ENCODE measurements at places on chromosomes 7 and 10.

DNA sequence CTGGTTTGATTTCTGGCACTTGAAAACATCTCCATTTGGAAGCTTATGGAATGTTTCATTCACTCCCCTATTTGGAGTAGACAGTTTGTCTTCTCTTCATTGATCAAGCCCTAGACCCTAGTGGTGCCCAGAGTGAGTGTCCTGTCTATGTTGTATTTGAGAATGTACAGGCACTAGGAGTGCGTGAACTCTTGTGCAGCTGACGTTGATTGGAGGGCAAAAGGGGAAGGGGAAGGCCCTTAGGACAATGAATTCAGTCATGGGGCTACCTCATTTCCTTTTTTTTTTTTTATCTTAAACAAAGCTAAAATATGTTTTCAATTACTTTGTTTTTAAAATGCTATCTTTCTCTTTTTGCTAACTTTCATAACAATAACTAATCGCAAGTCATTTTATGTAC lies 66.5 kb downstream of the ADD3 start:
- no peak for DNase-seq

- no peak for DNase-seq
These were observed 14.9 kb downstream of the GET4 start for GRCh38 chr7:891291-891690.

GRCh38 chr7:135372222-135372621 lies 137.7 kb downstream of the CNOT4 start:
- no peak for DNase-seq

DNA sequence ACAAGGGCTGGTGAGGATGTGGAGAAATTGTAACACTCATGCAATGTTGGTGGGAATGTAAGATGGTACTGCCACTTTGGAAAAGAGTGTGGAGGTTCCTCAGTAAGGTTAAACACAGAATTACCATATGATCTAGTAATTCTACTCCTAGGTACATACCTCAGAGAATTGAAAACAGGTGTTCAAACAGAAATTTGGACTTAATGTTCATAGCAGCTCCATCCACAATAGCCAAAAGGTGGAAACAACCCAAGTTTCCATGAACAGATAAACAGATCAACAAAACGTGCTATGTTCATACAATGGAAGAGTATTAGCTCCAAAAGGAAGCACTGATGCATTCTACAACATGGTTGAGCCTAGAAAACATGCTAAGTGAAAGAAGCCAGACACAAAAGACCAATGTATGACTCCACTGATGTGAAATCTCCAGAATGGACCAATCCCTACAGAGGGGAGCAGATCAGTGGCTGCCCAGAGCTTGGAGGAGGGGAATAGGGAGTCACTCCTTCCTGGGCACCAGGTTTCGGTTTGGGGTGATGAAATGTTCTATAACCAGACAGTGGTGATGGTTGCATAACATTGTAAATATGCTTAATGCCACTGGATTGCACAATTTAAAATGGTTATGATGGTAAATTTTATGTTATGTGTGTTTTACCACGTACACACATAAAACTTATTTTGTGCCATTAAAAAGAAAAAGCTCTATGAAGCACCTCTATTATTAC lies 5.7 kb upstream of the WDR86 start:
- DNase-seq: no peak

DNA sequence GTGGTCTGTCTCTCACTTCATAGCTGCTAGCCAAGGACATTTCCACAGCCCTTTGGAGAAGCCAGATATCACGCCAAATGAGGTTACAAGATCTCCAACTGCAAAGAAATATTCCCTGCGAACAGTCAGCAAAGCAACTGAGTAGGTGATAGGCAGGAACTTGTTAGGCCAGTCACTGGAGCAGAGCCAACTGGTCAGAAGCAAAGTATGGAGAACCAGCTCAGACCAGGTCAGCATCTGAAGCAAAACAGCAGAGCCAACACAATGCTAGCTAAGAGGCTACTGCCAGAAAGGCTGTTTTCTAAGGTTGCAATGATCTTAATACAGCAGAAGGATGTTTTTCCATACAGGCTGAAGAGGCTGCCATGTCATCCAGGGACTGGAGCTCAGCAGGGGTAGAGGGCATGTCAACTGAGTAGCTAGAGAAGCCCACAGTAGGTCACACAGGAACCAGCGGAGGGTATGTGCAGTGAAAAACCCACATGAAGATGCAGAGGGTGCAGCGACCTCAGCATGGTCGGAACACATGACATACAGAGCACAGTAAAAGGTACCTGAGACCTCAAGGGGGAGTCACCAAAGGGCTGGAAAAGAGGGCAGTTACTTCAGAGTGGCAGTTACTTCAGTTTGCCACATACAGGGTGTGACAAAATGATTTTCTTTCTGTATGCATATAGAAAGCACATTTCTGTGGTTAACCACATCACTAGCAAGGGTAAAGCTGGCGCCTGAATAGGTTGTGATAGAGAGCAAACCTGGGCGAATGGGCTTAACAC lies 8.9 kb downstream of the SEC31B start:
- no peak for DNase-seq

DNA sequence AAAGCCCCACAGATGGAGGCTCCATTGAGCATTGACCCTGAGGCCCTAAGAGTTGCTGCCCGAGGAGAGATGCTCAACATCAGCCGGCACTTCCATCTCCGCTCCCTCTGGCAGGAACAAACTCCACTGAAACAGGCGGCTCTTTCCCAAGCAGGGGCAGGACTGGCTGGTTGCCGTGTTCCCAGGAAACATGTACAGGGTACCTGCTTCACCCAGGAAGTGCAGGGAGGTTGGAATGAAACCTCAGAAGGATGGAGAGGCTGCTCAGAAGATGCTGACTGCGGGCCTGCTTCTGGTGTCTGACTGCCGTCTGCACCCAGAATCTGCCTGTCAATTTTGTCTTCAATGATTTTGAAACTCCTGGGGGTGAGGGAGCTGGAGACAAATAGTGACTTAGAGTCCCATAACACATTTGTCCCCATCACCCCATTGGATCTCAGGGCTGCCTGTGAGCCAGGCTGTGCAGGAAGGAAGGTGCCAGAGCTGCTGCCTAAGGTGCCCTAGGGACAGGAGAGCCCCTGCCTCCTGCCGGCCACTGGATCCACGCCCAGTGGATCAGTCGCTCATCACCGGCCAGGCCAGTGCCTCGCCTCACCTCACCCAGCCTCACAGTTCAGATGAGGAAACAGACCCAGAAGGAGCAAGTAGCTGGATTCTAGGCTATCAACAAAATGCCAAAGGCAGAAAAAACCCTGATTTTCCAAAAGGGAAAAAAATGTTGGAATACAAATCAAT lies 237.3 kb downstream of the PTPRN2 start:
- DNase-seq: no peak

DNA sequence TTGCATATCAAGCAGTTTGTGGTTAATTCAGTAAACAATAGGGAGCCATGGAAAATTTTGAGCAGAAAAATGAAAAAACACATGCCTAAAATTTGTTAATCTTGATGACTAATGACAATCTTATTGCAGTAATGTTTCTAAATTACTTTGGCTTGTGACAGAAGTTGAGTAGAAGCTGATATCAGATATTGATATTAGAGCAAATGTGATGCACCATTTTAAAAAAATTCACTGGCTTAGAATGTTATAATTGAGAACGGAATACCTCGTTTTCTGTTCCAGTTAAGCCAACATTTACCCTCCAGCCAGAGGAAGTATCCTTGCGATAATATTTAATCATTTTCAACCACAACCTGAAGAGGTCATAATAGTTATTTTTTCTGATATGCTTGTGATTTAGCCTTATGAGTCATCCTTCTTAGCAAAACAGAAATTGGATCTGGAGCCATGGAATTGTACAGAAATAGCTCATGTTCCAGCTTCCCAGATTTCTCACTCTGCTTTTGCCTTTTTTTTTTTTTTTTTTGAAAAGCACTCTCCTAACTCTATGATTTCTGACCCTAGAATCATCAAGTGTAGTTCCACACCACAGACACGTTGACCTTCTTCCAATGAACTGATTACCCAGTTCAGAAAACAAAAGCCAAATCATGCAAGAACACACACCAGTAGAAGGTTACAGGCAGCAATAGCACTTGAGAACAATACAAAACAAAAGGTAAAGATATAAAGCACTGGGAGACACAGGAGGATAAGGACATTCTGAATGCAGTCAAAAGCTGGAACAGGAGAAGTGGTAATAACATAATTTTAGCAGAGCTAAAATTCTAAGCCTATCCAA lies 96.8 kb upstream of the PHYHIPL start:
- no peak for DNase-seq

DNA sequence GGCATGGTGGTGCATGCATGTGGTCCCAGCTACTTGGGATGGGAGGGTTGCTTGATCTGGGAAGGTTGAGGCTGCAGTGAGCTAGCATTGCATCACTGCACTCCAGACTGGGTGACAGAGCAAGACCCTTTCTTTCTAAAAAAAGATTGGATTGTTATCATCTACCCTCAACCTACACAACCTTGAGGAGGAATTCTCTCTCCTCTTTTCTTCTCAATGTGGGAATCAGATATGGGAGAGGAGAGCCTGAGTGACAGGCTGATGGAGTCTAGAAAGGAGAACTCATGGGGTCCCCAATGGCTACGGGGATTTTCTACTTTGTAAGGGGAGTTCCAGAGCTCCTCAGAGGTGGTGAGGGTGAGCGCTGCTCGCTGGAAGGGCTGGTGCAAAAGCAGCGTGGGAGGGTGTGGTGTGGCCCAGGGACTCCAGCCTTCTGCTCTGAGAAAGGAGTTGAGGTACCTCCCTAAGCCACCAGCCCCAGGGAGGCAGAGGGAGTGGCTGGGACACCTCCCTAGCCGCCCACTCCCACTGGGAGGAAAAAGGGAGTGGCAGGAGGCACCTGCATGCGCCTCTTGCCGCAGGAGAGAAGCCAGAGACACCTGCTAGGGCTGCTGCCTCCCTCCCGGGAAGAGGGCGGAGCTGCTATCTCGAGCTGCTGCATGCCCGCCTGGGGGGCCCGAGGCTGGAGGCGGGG lies 48.4 kb downstream of the GATA3 start:
- no peak for DNase-seq

- no peak for DNase-seq
These were observed 31.6 kb downstream of the HECW1 start for GRCh38 chr7:43143918-43144589.

- DNase-seq: no peak
These were observed 2.5 kb downstream of the PRR15 start for GRCh38 chr7:29565982-29566746.

GRCh38 chr7:148872188-148872587 lies 11.9 kb downstream of the EZH2 start:
- no peak for DNase-seq

DNA sequence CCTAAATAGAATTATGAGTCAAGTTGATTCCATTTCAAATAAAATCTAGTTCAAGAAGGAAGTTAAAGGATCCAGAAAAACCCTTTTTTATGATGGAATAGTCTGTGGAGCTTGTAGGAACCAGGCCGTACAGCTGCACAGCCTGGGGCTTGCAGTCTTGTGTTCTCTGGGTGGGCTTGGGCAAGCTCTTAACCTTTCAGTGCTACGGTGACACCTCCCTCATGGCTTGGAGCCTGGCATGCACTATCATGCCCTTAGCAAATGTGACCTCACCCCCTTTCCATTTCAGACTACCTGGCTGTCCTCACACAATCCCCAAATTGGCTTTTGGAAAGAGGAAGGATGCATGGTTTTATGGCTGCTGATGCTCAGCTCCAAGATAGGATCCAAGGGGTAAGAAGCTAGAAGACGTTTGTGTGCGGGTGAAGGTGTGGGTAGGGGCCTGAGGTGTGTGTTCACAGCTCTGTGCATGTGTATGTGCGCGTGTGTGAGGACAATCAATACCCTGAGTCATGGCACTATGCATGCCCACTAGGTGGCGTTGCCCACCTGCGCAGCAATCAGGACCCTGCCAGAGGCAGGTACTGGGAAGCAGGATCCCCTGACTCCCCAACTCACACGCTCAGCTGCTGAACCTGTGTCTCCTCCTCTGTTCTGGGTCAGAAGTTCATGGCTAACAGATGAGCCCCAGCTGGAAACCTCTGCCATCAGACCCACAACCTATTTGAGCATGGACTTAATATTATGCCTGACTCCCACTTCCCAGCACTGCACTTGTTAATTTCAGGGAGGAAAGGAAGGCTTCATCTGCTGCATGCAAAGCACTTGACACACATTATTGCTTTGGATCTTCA lies 113.4 kb downstream of the PTPN20 start:
- peak; percentile 8 for DNase-seq

GRCh38 chr10:12962556-12962955 lies 39.0 kb downstream of the CCDC3 start:
- DNase-seq: no peak

DNA sequence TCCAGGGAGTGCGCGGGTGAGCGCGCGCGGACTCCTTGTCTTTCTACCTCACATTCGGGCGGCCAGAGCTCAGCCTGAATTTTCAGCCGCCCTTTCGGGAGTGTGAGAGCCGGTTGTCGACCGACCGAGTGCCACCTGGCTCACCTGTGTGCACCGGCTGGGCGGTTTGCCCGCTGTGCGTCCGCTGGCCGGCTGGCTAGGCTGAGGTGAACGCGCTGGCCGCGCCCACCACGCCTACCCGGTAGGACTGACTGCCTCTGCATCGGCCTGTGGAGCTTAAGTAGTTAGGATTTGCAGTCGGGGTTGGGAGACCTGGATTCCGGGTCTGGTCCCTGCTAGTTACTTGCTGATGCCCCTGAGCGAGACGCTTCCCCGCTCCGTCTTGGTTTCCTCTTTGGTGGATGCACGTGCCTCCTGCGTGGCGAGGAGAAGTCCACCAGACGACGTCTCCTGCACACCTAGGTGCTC lies 553 bp downstream of the TSPAN15 start:
- DNase-seq: peak; percentile 5

GRCh38 chr7:157869793-157870192 lies 533.0 kb downstream of the DNAJB6 start:
- no peak for DNase-seq

DNA sequence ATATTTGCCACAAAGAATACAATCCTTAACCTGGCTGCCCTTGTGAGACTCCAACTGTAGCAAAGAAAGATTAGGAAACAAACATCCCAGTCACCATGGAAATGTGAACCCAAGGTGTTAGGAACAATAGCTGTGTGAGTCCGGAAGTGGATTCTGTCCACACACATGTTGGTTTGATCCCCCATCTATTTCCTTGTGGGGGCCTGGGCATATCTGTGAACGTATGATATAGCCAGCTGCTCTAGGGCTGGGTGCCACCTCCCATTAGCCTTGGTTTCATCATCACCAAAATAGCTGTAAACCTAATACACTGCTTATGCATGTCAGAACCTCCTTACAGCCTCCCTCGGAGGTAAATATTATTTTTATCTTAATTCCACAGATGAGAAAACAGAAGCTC lies 26.4 kb downstream of the GRK5 start:
- no peak for DNase-seq

DNA sequence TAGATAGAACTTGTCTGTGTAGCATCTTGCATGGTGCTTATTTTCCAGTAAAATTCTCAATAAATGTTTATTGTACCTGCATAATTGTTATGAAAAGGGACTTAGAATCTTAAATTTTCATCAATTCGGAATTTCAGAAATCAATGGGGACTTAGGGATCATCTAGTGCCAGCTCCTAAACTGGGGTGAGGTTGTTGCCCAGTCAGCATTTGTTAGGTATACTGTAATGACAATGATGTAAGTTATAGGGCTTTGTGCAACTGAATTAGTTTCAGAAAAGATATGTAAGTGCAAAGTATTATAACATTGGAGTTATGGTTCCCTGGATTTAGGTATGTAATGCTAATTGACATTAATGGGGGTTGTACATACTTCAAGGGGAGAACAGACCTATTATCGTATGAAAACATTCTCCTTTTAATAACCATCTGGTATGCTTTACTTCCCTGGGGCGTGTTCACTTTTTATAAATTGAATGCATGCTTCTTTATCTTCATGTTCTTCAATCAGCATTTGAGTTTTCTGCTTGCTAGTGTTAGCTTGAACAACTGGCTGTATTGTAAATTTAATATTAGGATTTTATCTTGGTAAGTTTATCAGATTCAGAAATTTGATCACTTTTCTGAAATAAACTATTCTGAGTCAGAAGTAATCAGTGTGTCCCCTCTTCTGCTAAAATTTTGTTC lies 270.3 kb downstream of the BBS9 start:
- DNase-seq: no peak
